ENCODE measurements at places on chromosomes 5 and 9.

DNA sequence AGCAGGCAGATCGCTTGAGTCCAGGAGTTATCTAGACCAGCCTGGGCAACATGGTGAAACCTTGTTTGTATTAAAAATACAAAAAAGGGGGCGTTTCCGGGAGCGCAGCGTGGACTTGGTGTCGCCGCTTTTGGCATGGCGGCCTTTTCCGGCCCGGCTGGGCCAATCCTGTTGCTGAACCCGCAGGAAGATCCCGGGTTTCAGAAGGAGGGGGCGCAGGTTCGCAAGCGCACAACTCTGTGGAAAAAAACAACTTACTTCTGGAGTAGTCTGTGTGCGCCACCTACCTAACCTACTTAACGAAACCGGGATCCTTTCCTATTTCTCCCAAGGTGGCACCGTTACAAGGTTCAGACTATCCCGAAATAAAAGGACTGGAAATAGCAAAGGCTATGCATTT is 198.6 kb downstream of the MSX2 start:
- DNase-seq: no peak

DNA sequence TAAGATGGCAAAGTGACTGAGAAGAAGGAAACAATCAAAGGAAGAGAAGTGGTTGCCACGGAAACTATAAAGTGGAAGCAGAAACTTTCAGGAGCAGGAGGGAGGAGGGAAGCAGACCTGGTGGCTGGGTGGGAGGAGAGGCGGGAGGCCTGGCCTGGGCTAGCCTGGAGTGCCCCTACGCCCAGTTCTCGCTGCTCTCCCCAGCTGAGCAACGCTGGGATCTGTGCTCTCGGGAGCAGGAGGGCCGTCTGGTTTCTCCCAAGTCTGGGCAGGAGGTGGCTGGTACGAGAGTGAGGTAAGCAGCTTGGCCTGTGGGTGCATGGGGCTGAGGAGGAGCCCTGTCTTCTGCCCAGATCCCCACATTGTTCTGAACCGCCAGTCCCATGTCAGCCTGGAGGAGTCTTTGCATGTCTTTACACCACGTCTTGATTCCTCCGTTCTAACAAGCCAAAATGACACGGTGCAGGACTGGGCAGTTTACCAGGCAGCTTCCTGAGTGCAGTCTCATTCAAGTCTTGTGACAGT is 15.0 kb upstream of the DAB2IP start:
- peak; percentile 37 for DNase-seq

- no peak for DNase-seq
These were observed 78.0 kb downstream of the JAKMIP2 start for GRCh38 chr5:147704544-147704943.

DNA sequence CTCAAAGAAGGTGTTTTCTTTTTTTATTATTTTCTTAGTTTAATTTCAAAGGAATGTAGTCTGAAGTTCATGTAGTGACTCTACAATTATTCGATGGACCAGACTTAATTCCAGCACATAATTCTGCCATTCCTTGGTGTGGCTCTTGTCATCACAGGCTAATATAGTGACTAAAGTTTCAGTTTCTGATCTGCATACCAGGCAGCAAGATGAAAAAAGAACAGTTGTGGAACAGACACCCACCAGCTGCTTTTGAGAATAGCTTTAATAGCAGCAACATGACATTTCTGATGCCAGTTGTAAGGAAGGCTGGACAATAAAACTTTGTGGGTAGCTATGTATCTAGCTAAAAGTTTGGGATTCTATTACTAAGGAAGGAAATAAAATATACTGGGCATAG is 676.3 kb upstream of the GRAMD2B start:
- no peak for DNase-seq

DNA sequence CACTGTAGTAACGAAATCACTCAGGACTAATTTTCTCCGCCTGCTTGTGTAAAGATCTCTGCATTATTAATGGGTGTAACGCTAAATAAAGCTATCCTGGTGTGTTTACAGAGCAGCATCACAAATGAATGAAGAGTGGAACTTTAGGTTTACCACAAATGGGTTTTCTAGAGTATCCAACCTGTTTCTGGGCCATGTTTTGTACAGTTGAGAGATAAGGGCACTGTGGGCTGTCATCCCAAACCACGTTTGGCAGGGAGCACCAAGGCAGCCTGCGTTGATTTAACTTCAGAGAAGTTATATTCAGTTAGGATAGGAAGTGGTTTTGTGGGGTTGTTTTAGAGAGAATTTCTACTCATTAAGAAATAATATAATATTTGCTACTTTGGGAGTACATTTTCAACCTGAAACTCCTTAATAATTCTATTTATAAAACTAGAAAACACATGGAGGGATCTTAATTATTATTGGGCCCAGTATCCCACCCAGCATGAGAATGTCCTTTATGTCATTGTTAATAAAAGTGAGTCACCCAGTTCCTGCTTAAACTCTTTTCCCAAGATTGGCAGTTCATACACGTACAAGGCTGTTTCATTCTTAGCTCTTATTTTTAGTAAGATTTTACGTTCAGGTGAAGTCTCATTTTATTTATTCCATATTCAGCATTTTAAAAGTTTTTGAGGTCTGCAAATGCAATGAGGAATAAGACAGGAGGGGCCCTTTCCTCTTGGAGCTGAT is 8.0 kb downstream of the KCNN2 start:
- DNase-seq: no peak

GRCh38 chr9:13721481-13722235 is 442.2 kb upstream of the MPDZ start:
- no peak for DNase-seq
